ENCODE measurements at places on chromosomes 16 and 17. TPM values are rescaled to one million over a fixed set of nuclear protein-coding genes. Genes with fewer than 3 reads are reported as not detected.

Gene ACD
- 10.0 TPM for total RNA-seq

GRCh38 chr16:66405057-66405783 lies 21.9 kb upstream of the BEAN1 start:
- DNase-seq: no peak

GRCh38 chr16:49986351-49987124 lies 38.5 kb upstream of the CNEP1R1 start:
- no peak for DNase-seq

DNA sequence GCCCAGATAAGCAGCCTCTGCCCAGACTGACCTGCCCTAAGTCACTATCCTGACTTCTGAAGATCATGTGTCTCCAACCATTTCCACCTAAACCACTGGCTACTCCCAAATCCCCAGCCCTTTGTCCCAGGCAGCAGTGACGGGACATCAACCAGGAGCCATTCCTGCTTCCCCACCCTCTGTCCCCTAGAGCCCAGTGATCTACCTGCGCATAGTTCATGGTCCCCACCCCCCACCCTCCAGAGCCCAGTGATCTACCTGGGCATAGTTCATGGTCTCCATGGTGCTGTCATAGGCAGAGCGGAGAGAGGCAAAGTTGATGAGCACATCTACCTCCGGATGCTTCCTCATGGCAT lies 26.8 kb downstream of the ACLY start:
- no peak for DNase-seq

- no peak for DNase-seq
These were observed 104.5 kb downstream of the CRLF3 start for GRCh38 chr17:30720013-30720471.

GRCh38 chr16:77679901-77680300 lies 42.4 kb upstream of the NUDT7 start:
- DNase-seq: no peak

Gene SOX15
- total RNA-seq: 2.4 TPM

DNA sequence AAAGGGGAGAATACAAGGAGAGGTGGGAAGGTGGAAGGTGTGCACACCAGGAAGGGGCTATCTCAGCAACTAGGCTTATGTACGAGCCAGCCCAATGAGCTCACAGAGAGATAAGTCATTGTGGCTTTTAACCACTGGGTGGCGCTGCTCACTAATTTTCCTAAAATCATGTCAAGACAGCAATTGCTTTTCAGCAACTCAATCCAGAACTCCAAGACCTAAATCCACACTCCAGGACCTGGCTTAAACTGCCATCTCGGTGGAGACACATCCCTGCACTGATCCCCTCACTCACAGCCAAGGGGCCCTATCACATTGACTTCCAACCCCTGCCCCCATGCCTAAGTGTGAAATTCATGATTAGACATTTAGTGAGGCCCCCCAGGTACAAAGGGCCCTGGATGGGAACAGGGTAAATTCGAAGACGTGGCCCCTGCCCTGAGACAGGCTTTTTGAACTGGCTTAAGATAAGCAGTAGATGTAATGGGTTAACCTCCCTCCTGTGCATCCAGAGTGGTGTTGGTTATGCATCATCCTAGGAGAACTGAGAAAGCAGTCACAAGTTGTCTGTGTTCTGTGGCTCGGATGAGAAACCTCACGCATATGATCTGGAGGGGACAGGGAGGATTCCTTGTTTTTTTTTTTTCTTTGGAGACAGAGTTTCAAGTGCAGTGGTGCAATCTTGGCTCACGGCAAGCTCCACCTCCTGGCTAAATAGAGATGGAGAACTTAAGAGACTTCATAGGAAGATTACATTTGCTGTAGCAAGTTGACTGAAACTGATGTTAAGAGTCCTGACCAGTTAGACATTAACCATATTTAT lies 11.5 kb downstream of the CCL16 start:
- peak; percentile 70 for DNase-seq

DNA sequence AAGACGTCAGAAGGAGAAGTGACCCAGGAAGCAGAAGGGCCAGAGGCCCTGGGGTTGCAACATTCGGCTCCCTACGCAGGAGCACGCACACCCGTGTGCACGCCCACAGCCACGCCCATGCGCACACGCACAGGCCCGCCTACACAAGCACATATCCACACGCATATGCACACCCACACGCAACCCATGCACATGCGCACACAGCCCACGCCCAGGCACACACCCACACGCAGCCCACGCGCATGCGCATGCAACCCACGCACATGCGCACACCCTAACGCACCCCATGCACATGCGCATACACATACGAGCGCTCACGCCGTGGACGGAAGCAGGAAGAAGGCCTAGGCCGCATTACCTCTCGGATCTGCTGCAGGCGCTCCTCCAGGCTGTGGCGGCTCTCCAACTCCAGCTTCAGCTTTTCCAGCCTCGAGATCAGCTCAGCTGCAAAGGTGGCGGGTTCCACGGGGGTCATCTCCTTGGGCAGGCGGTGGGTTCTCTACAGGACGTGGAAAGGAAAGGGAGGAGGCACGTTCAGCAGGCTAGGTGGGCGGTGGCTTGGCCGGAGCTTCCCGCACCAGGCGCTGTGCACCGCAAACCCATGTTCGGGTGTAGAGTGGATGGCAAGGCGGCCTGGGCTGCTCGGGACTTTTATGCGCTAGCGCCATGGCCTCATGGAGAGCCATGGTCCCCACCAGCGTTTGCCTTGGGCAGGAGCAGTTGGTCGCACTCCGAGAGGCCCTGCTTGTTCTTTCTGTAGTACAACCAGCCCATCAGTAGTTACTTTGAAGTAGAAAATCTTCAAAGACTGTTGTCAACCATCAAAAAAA lies 23.4 kb downstream of the AXIN2 start:
- no peak for DNase-seq

- peak; percentile 99 for DNase-seq
These were observed 985 bp upstream of the SLFN12 start for GRCh38 chr17:35433075-35433894.

- DNase-seq: no peak
These were observed 18.0 kb downstream of the C17orf67 start for GRCh38 chr17:56815711-56816110.

Gene RHBDL1
- 1.6 TPM for total RNA-seq

Gene GRB7
- 25.7 TPM for total RNA-seq

DNA sequence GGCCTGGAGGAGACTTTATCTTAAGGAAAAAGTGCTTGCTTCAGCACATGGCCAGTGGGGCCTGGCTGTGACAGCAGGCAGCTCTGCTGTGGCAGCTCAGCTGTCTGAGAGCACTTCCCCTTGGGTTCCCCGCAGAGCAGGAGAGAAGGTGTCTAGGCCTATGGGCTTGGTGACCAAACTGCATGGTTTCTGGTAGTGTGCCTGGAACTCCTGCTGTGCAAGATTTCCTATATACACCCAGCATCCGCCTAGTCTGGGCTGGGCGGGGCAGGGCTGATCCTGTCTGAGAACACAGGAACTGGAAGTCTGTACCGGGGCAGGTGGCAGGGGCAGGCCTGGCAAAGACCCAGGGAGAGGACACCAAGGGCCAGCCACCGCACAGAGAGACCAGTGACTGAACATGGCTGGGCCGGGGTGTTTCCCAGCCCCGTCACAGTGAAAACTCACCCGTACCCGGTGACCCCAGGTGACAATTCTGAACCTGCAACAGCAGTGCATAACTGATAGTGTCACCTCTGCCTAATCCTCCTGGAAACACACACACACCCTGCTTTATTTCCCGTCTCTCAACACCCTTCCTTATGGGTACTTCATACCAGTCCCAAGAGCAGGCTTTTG lies 39.3 kb downstream of the CHD9 start:
- no peak for DNase-seq

Gene CRHR1
- not detected for total RNA-seq

DNA sequence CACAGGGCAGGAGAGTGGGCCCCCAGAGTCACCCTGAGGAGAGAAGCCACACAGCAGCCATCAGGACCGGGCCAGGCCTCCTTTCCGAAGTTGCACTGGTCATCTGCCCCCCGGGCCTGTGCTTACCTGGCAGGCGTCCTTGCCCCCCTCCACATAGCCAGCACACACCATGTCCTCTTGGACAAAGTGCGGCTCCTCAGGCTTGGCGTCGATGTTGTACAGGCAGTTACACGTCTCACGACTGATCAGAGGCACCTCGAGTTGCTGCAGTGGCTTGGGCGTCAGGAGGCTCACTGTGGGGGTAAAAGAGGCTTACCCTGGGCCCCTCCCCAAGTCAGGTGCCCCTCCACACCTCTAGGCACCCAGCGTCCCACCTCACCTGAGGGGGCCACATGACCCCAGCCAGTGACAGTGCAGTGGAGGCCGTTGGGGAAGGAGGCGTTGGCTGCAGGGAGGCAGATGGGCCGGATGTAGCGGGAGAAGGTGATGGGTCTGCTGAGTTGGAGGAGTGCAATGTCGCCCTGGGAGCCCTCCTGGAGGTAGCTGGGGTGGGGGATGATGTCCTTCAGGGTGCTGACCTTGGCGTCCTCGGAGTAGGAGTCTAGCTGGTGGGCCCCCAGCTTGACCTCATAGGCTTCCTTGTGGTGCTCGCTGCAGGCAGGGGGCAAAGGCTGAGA lies 3.1 kb downstream of the PRSS8 start:
- DNase-seq: no peak

DNA sequence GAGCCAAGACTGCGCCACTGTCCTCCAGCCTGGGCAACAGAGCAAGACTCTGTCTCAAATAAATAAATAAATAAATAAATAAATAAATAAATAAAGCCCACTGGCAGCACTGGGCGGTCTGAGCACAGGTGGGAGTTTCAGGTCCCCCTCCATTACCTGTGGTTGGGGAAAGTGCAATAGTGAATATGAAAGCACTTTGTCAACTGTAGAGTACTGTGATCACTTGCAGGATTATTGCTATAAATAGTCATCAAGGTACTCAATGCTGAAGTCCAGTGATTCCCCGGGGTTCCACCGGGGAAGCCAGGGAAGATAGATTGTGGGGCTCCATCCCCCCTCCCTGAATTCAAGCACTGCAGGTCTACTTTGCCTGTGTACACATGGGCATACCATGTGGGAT lies 42.7 kb upstream of the CPNE2 start:
- DNase-seq: no peak

DNA sequence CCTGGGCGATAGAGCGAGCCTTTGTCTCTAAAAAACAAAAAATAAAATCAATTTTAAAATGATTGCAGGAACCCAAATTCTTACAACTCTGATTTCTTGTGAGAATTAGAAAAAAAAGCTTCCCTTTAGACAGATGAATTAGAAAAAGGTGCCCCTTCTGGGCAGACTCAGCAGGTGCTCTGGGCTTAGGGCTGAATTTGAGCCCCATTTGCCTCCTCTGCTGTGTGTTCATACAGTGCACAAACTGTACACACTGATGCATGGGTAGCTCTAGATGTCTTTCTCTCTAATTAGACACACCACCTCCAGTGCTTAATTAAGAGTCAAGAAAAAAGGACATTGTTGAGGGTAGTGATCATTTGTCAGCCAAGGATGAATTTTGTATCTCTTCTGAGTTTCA lies 38.5 kb upstream of the NOL11 start:
- no peak for DNase-seq
